ENCODE measurements at places on chromosomes 11 and 22. TPM values are rescaled to one million over a fixed set of nuclear protein-coding genes. Genes with fewer than 3 reads are reported as not detected.

Gene OR2D2
- polyA plus RNA-seq, result not detected

Gene CARD16
- 5.7 TPM for polyA plus RNA-seq

Gene CTR9
- 48.6 TPM for polyA plus RNA-seq

Gene DCHS1
- 14.2 TPM for polyA plus RNA-seq

Gene SAA4
- polyA plus RNA-seq, result 0.84 TPM

Gene NCAPH2
- 67.4 TPM for polyA plus RNA-seq

DNA sequence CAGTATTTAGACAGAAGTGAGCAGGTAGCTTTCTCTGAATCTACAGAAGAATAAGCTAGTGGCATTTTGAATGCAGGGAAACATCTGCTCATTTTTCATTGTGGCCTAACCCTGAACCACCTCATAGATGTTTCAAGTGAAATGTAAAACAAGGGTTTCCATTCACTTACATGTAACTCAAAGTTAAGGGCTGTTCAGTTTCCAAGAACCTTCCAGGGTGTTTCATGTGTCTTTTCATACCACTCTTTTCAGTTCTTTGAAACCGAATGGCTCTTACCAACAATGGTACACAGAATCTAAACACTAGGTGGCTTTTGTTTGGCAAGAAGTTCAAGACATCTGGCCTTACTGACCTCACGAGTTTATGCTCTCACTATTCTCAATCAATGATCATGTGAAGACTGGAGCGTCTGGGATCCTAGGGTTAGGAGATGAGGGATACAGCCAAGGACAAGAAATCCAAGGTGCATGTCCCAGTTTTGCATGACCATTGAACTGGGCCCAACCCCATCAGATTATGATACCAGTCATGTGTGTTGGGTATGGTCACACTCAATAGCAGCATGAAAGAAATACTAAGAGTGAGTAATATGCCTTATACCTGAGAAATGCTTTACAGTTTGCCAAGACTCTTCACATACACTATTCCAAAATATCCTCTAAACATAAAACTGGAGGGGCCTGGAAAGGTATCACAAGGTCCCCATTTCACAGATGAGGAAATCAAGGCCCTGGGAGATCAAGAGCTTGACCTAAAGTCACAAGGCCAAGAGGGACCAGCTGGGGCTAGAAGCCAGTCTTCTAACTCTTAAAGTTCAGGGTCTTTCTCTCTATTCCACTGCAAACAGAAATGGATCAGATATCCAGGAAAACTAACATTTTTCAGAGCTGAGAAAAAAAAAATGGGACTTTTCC lies 92.7 kb downstream of the ETS1 start:
- DNase-seq, result no peak

GRCh38 chr11:30740091-30740490 lies 153.9 kb upstream of the MPPED2 start:
- DNase-seq, result no peak

DNA sequence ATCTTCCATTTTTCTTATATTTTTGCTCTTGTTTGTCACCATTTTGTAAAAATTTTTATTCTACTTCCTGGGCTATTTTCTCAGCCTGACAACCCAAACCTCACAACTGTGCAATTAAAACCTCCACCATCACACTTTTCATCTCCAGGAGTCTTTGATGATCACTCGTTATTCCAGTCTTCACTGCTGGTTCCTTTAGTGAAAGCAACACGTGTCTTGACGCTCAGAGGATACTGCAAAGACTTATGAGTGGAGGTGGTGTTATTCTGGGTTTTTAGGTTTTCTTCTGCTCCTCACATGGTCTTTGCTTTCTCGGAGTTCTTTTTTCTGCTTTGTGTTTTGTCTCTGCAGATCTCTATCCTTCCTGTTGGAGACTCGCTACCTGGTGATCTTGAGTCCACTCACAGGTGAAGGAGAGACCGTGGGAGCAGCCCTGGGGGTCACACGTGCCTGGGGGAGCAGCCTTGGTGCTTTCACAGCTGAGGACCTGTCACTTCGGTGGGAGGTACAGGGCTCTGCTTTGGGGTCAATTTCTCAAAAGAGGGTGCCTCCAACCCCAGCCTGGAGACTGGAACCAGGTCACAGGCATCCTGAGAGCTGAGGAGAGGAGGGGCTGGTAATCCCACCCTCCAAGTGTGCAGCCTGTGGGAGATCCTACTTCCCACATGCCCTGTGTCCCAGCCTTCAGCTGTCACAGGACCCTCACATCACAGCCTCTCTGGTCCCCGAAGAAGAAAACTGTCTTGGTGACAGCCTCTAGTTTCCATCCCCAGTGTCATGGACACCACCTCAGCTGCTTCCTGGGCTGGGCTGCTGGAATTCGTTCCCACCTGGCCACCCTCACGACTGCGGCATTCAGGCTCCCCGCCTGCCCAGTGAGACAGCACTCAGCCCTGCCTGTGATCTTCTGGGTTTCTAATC lies 11.0 kb downstream of the SULT4A1 start:
- DNase-seq, result no peak

GRCh38 chr11:83459798-83460197 lies 173.6 kb upstream of the CCDC90B start:
- no peak for DNase-seq

- DNase-seq, result peak; percentile 5
Measured at GRCh38 chr11:69249311-69250185, 44.4 kb upstream of the MYEOV start.

DNA sequence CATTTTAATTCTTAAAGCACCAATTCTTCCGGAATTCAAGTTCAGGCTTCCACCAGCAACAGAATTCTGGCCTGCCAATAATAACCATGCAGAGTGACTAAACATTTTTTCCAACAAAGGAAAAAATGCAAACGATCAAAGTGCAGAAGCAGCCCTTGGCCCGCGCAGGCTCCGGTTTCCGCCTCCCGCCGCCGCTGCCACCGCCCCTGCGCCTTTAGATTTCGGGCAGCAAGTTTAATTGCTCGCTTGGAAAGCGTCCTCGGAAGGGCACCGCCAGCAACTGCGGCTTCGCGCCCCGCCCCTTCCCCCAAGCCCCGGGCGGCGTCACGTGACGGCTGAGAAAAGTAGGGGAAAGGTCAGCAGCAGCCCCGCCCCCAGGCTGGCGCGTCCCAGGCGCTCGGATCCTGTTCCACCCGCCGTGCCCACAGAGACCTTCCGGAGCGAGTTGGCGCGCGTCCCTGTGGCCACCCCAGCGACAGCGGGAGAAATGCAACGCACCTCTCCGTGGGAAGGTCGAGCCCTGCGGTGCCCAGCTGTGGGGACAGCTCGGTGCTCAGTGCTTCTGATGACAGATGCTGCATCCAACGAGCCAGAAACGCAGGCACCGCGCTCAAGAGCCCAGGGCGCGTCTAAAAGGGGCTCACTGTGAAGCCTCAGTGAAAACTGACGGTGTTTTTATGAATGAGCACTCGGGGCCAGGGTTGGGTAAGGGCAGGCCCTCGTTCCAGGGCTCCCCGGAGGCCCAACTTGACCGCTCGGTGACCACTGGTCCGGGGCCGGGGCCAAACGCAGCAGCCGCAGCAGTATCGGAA lies 2.5 kb downstream of the CPT1A start:
- peak; percentile 95 for DNase-seq

GRCh38 chr11:124394408-124394807 lies 4.4 kb downstream of the OR8B3 start:
- DNase-seq, result no peak

GRCh38 chr22:36740716-36741115 lies 35.2 kb downstream of the IFT27 start:
- DNase-seq, result no peak

- DNase-seq, result no peak
Measured at GRCh38 chr11:34178209-34178821, 72.9 kb downstream of the NAT10 start.

DNA sequence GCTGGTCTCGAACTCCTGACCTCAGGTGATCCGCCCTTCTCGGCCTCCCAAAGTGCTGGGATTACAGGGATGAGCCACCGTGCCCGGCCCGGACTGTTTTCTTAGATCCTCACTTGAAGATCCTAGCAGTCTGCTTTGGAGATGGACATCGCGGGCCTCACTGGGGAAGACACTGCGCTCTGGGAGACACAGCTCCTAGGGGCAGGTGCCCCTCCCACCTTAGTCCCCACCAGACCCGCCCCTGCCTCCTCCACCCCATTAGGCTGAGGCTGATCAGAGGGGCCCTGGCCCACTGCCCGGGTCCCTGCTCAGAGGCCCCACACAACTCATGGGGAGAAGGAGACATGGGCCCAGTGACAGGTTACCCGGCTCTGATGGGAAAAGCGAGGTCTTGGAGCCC lies 11.3 kb upstream of the LTO1 start:
- DNase-seq, result no peak

GRCh38 chr11:45208135-45208534 lies 61.7 kb downstream of the PRDM11 start:
- no peak for DNase-seq

DNA sequence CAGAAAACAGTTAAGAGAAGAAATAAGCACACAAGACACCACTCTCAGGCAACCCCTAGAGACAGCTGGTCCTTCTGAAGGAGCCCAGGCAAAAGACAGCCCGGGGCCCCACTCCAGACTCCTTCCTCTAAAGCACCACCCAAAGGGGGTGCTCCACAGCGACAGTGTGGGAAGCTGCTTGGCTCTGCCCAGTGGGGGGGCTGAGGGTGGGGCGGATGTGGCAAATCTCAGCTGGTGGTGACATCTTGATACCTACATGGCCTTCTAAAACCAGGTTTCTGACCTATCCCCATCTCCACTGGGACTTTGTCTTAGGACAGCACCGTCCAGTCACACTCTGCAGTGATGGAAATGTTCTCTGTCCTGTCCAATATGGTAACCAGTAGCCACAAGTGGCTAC lies 10.2 kb upstream of the APOA1 start:
- DNase-seq, result no peak

- DNase-seq, result no peak
Measured at GRCh38 chr11:28303477-28304191, 195.4 kb downstream of the METTL15 start.

DNA sequence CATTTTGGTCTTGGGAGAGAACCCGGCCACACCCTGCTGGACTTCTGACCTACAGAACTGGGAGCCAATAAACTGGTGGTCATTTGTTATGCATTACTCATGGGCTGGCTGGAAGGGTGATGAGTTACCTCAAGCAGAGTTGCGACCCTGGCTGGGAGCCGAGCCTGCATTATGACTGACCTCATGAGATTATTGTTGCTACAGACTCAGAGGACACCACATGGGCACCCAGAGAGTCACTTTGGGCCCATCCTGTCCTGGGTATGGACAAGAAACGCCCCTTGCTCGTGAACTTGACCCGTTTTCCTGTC lies 531.7 kb downstream of the TBC1D22A start:
- peak; percentile 12 for DNase-seq

DNA sequence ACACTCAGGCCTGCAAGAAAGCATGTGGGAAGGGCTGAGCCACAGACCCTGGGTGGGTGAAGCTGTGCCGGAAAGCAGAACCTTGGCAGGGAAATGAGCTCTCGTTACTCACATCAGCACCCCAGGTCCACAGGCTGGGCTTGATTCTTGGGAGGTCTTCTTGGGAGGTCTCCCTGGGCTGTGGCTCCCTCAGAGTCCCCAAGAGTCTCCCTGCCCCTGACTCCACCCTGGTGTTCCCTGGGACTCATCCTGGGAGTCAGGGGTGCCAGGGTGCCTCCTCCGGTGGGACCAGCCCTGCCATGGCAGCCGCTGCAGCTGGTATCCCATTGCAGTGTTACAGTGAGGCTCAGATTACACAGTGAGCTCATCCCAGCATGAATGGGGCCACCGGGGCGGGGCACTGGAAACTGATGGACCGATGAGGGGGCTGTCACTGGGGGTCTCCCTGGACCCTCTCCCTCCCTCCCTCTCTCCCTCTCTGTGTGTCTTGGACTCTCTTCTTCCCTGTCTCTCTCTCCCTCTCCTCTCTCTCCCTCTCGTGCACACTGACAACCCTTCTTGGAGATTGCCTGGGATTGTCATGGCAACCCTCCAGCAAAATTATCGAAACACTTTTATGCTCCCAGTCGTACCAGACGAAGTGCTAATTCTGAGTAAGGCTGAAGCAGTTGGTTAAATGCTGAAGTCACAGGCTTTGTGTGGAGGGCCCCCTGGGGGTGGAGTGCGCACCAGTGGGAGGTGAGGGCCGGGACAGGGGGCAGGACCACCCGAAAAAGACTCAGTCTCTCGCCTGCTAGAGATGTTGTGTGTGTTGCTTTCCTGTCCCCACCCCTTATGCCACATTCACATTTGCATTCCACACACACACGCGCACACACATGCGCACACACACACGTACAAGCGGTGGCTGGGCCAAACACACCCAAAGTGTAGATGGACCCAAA lies 8.6 kb upstream of the C11orf96 start:
- DNase-seq, result no peak

- no peak for DNase-seq
Measured at GRCh38 chr11:42179216-42179615, 719.8 kb upstream of the LRRC4C start.

DNA sequence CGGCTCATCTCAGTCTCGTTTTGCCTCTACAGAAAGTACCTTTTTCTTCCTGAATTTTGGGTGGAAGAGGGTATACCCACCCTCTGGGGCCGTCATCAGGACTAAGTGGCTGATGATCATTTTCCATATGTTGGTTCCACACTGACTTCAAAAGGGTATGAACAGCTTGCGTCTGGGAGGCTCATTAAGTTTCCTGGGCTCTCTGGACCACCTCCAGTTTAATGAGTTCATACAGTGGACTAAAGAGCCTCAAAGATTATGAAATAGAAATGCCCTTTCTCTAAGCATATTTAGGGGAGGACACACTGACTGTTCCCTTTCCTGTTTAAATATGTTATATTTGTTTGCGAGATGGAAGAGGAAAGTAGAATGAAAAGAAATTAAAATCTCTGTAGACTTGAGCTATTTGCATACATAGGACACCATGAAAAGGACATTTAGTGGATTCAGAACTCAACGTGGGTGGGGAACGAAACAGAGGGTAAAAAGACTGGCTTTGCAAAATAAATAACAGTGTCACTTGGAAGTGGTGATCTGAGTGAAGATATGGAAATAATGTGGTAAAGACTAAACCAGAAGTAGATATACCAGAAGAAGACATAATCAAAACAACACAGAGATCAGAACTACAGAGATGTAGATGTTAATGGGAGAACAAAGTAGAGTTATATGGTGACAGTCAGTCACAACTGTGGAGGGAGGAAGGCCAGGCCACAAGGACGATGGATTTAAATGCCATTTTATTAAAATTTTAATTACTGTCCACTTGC lies 18.7 kb downstream of the LDLRAD3 start:
- no peak for DNase-seq

GRCh38 chr11:5831196-5831829 lies 10.4 kb downstream of the OR52E6 start:
- no peak for DNase-seq

GRCh38 chr22:17874231-17874905 lies 100.1 kb upstream of the BID start:
- no peak for DNase-seq

DNA sequence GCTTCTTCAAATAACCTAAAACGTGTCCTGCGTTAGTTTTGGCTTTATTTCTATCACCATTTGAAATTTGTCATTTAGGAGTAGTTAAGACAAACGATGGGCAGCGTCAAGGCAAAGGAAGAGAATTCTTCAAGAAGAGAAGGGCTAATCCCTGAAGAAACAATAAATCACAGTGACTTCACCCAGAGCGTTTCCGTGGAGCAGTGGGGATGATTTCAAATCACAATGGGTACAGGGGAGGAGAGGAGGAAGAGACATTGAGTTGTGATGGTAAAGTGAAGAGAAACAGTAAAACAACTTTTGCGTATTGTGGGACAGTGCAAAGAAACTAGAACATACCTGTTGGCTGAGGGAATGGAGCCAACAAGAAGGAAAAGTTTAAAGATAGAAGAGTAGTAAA lies 9.7 kb downstream of the PDGFD start:
- DNase-seq, result no peak

Measured in testis (tissue), 5 donors.